ENCODE measurements at places on chromosomes 13 and 19. TPM values are rescaled to one million over a fixed set of nuclear protein-coding genes. Genes with fewer than 3 reads are reported as not detected.

Gene KANK2
- total RNA-seq = 121 TPM

Gene SELENOV
- total RNA-seq = not detected

DNA sequence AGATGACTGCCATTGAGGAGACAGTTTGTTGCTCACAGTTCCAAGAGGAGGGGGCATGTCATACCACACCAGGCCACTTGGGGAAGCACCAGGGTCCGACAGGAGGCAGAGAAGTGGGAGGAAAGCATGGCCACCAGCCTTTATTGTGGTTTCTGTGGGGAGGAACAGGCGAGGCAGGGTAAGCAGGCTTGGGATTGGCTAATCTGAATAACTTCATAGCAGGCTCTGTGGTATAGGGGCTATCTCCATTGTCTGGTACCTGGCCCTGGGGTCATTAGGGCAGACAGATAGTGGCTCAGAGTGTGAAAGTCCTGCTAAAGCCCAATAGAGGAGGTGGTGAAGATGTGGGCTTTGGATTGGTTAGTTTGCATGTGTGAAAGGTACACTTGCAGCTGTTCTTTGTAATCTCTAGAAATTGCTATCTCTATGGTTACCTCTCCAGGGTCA, 35.5 kb downstream of the CBY2 start:
- no peak for DNase-seq

DNA sequence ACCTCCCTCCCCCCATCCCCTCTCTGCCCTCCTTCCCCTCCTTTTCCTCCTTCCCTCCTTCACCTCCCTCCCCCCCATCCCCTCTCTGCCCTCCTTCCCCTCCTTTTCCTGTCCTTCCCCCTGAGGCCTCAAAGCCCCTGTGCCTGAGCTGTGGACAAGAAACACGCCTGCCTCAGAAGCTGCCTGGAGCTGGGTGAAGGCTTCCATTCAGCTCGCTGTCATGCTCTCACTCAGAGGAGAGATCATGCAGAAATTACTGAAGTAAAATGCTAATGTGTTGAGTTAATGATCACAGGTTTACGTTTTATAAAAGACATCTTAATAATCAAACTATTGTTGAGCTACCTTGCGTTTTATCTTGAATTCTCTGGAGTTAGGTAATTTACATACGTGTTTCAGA, 114.5 kb downstream of the ATP11A start:
- peak; percentile 26 for DNase-seq

DNA sequence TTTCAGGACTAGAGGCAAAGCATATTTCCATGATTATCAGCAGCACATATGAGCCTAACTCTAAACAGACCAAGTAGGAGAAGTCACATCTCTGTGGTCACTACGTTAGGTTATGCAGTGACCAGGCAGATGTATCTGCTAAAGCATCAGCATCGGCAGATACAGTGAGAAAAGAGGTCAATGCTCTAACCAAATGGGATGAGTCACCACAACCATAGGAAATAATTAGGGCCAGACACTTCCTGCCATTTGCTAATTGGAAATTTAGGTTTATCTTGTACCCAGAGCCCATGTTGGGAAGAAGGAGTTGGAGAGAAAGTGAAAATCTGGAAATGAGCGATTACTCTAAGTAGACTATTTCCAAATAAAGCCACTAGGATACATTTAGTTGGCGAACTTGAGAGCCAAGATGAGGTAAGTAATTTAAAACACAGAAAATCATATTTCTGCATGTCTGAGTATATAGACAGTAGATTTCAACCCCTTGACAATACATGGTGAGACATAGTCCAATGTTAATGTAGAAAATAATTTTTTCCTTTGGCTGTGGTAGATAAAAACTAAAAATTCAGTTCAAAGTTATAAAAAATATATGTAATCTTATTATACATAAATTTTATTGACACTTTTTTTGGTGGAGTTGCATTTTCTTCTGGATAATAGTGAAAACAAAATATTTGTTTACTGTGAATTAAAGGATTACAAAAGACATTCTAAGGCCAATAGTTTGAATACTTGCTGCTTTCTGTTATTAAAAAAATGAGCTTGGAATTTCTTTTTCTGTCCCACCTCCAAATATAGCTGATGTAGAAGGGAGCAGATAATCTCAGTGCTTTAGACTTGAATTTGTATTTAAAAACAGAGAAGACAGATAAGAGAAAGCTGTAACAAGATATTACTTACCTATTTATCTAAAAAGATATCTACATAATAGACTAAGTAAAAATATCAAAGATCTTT, 104.4 kb upstream of the CSNK1A1L start:
- no peak for DNase-seq

- no peak for DNase-seq
Measured at GRCh38 chr19:46076031-46076880, 35.5 kb upstream of the IGFL4 start.

Measured in mesenteric fat pad (tissue), 1 donor.